Mammary epithelial cell (primary cell): ENCODE measurements at places on chromosomes 6 and 20.

GRCh38 chr20:63499338-63499969, 571 bp upstream of the EEF1A2 start:
- no peak for DNase-seq

DNA sequence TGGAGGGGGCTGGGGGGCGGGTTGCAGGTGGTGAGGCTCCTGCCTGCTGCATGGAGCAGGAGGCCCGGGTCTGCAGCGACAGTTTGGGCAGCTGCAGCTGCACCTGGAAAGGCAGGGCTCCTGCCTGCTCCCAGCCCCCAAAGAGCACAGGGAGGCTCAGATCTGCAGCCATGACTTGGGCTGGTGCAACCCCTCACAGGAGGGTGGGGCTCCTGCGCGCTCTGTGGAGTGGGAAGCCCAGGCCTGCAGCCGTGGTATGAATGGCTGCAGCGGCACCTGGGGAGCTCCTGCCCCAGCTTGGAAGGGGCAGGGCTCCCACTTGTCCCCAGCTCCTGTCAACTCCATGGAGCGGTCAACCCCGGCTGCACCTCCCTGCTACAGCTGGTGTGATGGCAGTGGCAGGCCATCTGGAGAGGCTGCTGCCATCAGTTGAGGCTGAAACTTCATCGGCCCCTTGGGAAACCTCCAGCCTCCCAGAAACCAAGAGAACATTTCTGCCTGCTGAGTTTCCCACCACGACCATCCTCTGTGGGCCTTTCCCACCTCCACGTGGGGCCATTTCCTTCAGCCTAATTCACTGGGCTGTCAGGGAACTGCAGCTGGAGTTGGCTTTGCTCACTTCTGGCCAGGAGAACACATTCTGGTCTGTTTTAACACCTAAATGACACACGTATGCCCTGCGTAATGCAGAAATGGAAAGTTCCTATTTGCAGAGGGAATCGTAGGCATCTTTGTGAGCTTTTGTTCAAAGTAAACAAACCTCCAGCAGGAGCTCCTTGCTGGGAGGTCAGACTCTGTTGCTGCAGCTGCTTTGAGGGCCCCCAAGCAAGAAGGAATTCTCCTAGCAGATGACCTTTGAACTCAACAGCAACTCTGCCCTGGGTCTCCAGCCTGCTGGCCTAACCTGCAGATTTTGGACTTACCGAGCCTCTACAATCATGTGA, 429.0 kb downstream of the PREX1 start:
- no peak for DNase-seq

- DNase-seq, result no peak
These were observed 43.1 kb downstream of the PRND start for GRCh38 chr20:4764805-4765204.

DNA sequence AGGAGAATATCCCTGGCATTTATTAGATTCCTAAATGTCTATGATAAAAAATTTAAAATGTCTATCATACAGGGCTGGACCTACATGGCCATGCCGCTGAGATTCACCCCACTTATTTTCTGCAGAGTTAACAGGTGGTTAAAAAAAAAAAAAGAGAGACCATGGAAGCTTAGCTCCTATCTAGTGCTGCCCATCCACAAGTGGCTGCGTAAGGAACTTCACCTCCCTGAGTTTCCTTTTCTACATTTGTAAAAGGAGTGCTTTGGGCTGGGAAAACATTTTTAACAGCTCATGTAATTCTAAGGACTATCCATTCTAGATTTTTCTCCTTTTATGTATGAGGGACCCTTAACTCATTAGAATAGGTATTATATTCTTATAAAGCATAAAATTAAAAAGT, 534.1 kb downstream of the MMUT start:
- DNase-seq, result no peak

DNA sequence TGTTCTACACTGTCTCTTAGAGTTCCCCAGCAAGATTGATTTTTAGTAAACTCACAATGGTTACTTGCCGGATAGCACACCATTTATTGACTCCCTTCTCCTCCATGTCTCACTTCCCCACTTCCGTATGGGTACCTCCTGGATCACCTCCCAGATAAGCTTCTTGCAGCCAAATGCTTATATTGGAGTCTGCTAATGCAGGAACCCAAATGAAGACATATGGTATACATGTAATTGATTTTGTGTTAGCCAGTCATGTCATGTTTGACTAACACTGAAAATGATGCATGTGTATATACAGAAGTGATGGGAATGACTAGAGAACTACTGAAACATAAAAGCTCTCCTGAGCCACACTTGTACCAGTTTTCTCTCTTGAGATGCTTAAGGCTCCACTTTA, 46.1 kb upstream of the TMX4 start:
- no peak for DNase-seq

DNA sequence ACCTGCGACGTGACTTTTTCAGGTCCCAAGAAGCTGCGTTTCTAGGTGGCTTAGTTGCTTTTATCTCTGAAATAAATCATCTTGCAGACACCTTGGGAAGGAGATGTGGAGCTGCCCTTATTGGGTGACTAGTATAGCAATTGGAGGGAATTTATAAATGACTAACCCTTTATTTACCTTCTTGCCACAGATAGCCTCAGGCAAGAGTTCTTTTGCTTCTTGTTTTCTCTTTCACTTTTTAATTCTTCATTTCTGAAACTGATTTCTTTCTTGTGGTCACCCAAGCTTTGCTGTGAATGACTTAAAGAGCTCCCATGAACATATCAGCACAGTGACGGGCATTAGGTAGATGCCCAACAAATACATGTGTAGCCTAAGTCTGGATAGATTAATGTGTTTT, 3.0 kb downstream of the ADGRF4 start:
- DNase-seq, result peak; percentile 88

DNA sequence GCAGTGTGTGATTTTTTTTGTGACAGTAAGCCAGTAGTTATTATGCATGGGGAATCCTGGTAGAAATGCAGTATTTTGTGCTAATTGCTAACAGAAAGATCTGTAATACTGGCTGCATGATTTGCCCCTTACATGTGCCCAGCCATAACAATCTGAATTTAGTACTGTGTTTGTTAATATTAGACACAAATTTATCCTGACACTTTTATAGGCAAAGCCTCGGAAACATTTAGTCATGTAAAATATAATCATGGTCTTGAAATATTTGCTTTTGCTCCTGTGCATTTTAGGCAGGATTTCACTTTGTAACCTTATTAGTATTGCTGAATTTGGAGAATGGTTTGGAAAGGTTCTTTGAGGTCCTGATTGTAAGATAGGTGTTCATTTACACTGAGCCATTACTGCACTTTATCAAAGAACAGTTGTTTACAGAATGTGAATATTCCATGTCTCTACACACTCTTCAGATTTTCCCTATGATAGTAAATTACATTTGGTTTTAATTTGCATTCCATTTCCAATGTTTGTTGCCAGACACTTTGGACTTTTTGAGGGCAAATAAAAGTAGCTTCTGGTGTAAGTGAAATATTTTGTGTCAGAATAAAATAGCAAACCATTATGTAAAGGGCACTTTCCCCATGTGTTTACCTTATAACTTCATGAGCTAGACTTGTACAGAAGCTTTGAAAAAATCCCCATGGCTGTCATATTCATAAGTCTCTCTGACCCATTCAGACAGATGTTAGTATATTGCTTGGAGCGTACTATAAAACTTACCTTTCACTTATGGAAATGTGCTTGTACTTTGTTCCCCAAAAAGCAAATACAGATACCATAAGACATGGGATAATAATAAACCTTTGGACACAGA, 349.9 kb downstream of the ARHGAP18 start:
- DNase-seq, result no peak

DNA sequence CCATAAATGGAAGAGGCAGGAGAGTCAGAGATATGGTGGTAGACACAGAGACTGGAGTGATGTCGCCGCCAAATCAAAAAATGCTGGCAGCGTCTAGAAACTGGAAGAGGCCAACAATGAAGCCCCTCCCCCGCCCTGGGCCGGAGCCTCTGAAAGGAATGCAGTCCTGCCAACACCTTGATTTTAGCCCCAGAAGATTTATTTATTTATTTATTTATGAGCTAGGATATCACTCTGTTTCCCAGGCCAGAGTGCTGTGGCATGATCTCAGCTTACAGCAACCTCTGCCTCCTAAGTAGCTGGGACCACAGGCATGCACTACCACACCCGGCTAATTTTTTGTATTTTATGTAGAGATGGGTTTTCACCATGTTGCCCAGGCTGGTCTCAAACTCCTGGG, 82.6 kb upstream of the CCDC167 start:
- peak; percentile 8 for DNase-seq

- peak; percentile 51 for DNase-seq
These were observed 35.6 kb upstream of the KCNK16 start for GRCh38 chr6:39357998-39358686.

DNA sequence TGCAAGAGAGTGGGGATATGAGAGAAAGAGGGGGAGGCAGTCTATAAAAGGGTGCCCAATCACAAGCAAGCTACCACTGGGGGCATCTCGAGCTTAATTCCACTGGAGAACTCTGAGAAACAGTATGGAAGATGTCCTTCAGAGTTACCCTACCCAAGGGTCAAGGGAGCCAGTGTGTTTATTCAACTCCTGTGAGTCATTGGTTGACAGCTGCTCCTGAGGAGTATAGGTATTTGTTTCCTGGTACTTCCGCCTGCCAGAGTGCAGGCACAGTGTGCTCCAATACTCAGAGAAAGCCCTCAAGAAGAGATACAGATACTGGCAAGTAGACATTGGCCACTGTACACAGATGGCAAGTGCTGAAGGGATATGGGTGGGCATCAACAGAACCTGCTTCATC, 49.5 kb downstream of the ARHGAP40 start:
- no peak for DNase-seq
